ENCODE measurements at places on chromosomes 7 and 10.
A peak's percentile ranks its signal among the peaks of the same experiment; 100 is the strongest.

GRCh38 chr7:134632937-134633540, 13.6 kb upstream of the BPGM start:
- peak; percentile 63 for DNase-seq

- peak; percentile 49 for DNase-seq
Measured at GRCh38 chr7:127905491-127906330, 125.5 kb downstream of the LRRC4 start.

- DNase-seq: no peak
Measured at GRCh38 chr7:14637968-14638367, 264.6 kb downstream of the DGKB start.

DNA sequence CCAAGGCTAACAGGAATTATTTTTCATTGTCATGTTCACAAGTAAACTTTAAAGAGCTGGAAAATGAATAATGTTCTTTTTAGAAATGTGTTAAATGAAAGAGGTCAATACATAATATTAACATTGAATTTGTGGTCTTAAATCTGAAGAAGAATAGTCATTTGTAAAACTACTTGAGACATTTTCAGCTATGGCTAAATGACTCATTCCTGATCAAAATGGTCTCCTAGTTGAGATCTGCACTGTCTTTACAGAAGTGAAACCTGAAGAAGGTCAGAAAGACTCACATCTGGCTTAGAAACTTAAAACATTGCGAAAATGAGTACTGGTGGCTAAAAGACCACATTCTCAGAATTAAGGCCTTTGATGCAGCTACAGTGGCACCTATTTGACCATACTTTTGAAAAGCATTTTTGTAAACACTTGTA, 5.9 kb downstream of the PIK3CG start:
- no peak for DNase-seq

DNA sequence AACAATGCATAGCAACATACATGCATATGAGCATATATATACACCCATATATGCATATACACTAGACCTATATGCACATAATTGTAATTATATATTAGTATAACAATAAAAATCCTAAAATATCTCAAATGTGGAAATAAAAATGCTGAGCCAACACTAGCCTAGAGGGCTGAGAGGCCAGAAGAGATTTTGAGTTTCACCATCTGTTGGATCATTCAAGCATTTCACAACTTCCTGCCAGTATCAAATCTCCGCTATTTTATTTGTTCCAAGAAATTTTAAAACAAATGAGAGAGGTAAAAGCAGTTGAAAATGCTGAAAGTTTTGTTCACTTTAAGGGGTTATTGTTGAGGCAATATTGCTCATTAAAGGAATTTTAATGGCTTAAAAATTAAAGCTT, 187.0 kb downstream of the PCDH15 start:
- DNase-seq: no peak

- peak; percentile 72 for DNase-seq
Measured at GRCh38 chr7:20064974-20065862, 152.0 kb downstream of the MACC1 start.

- no peak for DNase-seq
Measured at GRCh38 chr10:86793696-86794095, 37.3 kb downstream of the BMPR1A start.

DNA sequence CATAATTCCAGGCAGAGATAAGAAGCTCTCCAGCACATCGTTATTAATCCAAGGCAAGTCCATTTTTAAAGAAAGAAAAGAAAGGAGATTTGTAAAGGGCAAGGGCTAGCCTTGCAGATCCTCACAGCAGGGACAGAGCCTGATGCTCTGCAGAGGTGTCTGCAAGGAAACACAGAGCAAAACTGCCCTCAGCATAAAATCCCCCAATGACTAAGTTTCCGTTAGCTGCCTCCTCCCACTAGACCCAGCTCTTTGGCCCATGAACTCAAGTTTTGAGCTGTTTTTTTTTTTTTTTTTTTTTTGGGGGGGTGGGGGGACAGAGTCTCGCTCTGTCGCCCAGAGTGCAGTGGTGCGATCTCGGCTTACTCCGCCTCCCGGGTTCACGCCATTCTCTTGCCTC, 300.7 kb downstream of the MTERF1 start:
- DNase-seq: no peak

GRCh38 chr7:43108255-43109011, 4.0 kb upstream of the HECW1 start:
- peak; percentile 82 for DNase-seq

DNA sequence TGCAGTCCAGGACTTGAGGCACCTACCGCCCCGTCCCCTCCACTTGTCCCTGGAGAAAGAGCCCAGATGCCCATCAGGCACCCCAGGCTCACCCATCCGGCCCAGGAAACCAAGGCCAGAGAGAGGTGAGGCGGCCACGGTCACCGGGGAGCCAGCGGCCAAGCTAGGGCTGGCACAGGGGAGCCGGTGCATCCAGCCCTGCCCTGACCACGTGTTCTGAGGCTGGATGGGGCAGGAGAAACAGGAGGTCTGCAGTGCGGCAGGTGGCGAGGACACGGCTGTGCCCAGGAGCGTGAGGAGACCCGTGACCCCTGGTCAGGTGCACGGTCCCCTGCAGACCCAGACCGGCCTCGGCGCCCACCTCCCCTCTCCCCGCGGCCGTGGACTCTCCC, 27.6 kb downstream of the UNCX start:
- no peak for DNase-seq

DNA sequence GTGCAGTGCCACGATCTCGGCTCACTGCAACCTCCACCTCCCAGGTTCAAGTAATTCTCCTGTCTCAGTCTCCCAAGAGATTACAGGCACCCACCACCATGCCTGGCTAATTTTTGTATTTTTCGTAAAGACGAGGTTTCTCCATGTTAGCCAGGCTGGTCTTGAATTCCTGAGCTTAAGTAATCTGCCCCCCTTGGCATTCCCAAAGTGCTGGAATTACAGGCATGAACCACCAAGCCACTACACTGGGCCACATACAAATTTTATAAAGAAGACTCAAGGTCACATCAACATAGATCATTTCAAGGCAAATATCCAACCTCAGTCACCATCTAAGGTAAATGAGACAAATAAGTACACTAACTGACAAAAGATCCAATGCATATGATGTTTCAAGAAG, 32.1 kb downstream of the IGF2BP3 start:
- no peak for DNase-seq

GRCh38 chr7:134995239-134996096, 9.2 kb downstream of the AGBL3 start:
- DNase-seq: no peak

DNA sequence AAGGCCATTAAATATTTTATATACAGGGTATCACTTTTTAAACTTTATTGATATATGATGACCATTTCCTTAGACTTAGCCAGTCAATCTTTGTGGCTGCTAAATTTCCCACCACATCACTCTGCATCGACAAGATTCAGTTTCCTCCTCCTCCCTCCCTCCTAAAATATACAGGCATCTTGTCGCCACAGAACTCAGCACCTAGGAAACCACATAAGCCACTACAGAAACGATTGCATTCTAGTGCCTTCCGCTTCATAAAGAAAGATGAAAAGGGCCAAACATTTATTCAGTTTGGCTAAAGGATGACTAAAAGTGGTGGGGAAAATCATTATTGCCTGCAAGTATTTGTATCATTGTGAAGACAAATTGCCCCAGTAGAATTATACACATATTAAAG, 30.7 kb downstream of the ERCC6 start:
- DNase-seq: no peak

GRCh38 chr10:91287276-91287675, 66.8 kb downstream of the PCGF5 start:
- no peak for DNase-seq

- DNase-seq: no peak
Measured at GRCh38 chr7:30460246-30460633, 18.3 kb downstream of the NOD1 start.

DNA sequence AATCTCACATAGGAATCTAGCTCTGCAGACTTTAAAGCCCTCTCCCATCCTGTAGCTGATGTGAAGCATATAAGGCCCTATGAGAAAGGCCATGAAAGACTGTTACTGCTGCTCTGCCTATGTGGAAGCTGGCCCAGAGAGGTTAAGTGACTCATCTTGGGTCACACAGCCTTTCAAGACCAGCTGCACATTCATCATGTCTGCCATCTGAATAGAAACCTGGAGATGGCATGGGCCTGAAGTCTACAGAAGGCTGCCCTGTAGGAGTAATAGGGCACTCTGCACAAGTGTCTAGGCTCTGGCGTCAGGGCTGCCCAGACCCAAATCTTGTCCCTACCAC, 59.4 kb upstream of the COL13A1 start:
- no peak for DNase-seq

- DNase-seq: no peak
Measured at GRCh38 chr7:121002757-121003200, 14.3 kb downstream of the CPED1 start.

DNA sequence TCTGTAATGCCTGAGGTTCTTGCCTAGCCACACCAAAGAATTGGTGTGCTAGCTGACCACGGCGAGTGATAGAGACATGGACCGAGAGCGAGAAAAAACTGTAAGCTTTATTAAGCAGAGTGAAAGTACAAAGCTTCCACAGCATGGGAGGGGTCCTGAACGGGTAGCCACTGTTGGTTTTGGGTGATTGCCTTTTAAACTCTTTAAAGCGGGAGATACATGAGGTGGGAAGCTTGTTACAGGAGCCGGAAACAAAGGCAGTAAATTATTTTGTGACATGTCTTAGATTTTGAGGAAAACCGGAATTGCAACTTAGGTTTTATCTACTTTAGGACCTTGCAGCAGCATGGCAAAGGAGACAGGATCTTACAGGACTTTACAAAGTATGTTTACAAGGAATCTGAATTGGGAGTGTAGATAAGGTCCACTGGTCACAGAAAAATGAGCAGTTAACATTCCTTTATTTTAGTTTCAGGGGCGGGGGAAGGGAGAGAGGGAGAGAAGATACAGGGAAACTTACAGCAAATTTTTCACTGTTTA, 252.7 kb upstream of the MBL2 start:
- no peak for DNase-seq

- peak; percentile 71 for DNase-seq
Measured at GRCh38 chr10:113007821-113008220, 57.8 kb downstream of the TCF7L2 start.

Measured in AG20443 (cell line).